ENCODE measurements at places on chromosomes 6 and 20.

GRCh38 chr6:49550492-49551077 is at the start of gene C6orf141:
Gene C6orf141, plus strand, starts transcription at chr6:49550668. Its CDS starts 125 bp downstream, at chr6:49550793.
- peak; percentile 46 for DNase-seq

- no peak for DNase-seq
Measured at GRCh38 chr6:169808608-169808967, 57.2 kb downstream of the ERMARD start.

DNA sequence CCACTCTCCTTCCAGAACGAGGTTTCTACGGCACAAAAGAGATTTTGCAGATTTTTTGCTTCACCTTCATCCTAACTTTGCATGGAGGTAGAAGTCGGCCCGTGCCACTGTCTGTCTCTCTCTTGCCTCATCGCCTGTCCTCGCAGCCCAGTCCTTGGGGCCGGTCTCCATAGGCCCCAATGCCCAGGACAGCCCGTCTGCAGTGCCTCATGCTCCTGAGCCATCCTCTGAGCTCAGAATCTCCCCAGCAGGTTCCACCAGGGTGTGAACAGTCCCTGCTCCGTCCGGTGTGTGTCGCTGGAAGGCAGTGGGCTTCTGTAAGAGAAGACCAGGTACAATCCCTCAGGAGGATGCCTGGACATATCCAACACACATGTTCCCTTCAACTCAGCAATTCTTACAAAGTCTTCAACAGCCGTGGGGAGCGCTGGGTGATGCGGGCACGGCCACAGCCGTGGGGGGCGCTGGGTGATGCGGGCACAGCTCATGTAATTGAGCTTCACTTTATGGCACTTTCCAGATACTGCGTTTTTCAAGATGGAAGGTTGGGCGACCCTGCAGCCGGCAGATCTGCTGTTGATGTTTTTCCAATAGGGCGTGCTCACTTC is 231.9 kb downstream of the DLL1 start:
- DNase-seq = no peak

DNA sequence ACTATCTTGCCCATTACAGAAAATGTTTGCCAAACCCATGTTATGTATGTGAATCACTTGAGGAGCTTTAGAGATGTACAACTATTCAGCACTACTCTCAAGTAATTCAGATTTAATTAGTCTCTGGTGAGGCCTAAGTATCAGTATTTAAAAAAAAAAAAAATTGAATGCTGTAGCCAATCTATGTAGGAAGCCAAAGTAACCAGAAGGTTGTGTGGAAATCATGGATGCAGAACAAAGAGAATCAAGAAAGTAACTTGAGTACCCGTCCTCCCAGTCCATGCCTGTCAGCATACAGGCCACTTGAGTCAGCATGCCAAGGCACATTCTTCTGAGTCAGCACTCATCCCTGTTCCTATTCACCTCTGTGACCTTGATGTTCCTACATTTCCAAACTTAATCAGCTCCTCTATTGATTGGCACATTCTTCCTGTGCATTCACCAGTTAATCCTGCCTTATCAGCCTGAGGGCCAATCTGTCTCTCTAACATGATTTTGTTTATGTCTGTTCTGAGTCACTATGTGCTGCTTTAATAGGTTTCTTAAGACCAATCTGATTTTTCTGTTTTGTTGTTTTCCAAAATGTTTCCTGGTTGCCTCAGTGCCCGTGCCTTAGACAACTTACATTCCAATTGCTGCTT is 165.6 kb downstream of the KCNQ5 start:
- DNase-seq = peak; percentile 88

GRCh38 chr6:120584111-120584760 is 750.0 kb downstream of the TBC1D32 start:
- DNase-seq = no peak

- DNase-seq = no peak
Measured at GRCh38 chr20:41837669-41838224, 219.6 kb upstream of the CHD6 start.

DNA sequence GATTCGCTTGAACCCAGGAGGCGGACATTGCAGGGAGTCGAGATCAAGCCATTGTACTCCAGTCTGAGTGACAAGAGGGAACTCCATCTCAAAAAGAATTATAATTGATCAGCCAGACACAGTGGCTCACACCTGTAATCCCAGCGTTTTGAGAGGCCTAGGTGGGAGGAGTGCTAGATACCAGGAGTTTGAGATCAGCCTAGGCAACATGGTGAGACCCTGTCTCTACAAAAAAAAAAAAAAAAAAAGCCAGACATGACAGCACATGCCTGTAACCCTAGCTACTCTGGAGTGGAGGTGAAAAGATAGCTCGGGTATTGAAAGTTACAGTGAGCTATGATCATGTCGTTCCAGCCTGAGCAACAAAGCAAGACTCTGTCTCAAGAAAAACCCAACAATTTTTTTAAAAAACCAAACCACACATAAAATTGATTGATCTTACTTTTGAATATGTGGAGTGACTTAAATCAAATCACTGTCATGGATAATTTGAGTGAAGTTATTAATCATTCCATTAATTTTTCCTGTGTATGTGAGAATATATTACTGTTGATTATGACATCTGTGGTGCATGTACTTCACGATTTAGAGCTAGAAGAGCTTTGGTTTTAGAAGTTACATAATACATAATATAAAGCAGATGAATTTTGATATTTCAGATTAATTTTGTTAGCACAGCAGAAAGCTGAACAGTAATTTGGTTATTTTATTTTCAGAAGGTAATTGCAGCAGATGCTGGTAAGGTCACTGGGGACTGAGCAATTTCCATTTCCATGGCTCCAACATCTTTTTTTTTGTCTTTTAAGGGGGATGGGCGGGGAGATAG is 34.4 kb downstream of the NCOA7 start:
- no peak for DNase-seq

- no peak for DNase-seq
Measured at GRCh38 chr20:58661598-58662473, 10.8 kb downstream of the STX16 start.

DNA sequence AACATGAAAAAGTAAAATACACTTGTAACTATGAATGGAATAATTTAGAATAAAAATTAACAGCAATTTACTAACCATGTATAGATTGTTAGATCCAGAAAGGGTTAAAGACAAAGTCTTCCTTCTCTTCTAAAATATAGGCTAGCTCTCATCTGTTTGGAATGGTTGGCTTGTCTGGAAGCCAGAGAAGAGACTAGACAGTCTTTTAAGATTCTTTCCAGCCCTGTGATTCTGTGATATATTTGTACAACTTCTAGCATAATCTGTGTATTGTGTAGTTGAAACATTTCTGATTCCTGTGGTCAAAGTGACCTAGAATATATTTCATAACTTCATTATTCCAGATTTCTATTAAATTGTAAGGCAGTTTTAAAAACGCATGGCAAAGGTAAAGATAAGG is 196.6 kb downstream of the UST start:
- peak; percentile 74 for DNase-seq

GRCh38 chr20:40687384-40688128 is 1.5 kb downstream of the MAFB start:
- peak; percentile 19 for DNase-seq

All from astrocyte (in vitro differentiated cells and primary cell).